ENCODE measurements at places on chromosomes 2 and 18. TPM values are rescaled to one million over a fixed set of nuclear protein-coding genes. Genes with fewer than 3 reads are reported as not detected.

Gene VIL1
- not detected for total RNA-seq

Gene ANKRD29
- not detected for total RNA-seq

DNA sequence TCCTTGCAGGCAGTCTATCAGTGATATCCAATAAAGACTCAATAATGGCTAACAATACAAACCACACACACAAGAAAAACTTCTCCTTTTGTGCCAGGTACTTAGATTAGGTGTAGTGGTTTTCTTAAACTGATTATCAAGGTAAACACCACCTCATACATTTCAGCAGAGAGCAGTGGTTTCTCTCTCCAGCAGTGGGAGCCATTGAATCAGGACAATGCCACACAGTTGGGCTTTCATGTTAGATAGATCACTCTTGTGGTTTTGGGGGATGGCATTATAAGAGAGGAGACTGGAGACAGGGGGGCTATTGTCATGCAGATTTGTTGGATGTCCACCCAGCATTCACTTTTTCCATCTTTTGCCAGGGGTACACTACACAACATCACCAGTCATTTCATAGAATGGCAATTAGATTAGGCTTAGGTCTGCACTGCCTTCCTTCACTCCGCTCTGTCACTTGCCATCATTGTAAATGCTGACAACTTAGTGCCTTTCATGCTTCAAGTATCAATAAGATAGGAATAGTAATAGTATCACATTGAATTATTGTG is 13.6 kb upstream of the IRS1 start:
- DNase-seq = no peak
- no peak overlapping the region for H3K27ac ChIP-seq
- H3K4me3 ChIP-seq = no peak overlapping the region
- no peaks in the 10 kb centered on the region for H3K36me3 ChIP-seq

DNA sequence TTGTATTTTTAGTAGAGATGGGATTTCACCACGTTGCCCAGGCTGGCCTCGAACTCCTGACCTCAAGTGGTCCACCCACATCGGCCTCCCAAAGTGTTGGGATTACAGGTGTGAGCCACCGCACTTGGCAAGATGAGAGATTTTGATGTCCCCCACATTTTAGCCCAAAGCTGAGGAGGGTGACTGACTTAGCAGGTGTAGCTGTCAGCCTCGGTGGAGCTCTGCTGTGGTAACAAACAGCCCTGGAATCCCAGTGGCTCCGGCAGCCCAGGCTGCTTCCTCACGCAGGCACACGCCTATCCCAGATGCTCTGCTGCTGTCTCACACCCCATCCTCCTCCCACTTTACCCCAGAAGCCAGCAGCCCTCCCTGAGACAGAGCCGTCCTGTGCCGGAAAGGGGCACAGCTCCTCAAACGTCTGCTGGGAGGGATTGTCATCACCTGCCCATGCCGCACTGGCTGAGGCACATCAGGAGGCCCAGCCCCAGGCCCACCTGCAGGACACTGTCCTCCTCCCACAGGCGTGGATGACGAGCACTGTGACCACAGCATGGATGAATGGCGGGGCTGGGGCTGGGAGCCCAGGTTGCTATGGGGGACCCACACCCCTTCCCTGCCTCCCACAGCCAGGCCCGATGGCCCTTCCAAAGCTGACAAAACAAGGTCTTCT is 10.6 kb upstream of the BOK start:
- DNase-seq = no peak
- no peak overlapping the region for H3K27ac ChIP-seq
- peaks cover 20% of the 10 kb centered on the region for H3K27me3 ChIP-seq
- no peaks in the 10 kb centered on the region for H3K36me3 ChIP-seq
- no peak overlapping the region for H3K4me3 ChIP-seq

- H3K4me3 ChIP-seq = no peak overlapping the region
- no peak for DNase-seq
- no peaks in the 10 kb centered on the region for H3K4me1 ChIP-seq
- H3K36me3 ChIP-seq = no peaks in the 10 kb centered on the region
- H3K27me3 ChIP-seq = peaks cover 6% of the 10 kb centered on the region
- no peak overlapping the region for H3K27ac ChIP-seq
Measured at GRCh38 chr2:1004398-1004797, 53.7 kb downstream of the SNTG2 start.

- H3K4me3 ChIP-seq = no peak overlapping the region
- H3K36me3 ChIP-seq = no peaks in the 10 kb centered on the region
- DNase-seq = no peak
- no peaks in the 10 kb centered on the region for H3K4me1 ChIP-seq
- peaks cover 8% of the 10 kb centered on the region for H3K27me3 ChIP-seq
- no peak overlapping the region for H3K27ac ChIP-seq
Measured at GRCh38 chr18:45250479-45250878, 364.8 kb upstream of the SLC14A2 start.

DNA sequence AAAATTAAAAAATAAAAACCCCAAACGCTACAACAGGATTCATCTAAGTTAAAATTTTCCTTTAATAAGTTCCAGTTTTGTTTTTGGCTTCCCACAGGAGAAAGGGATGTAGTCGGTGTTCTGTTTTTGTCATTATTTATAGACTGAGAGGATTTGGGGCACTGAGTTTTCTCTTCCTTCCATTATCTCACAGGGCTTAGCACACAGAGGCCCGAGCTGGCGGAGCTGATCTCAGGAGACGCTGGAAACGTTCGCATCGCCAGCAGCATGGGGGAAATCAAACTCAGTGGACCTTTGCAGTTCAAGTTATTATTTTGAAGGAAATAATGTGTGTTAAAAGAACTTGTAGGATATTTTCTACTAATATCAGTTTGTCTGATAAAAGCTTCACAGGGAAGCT is 669.7 kb upstream of the SALL3 start:
- H3K27me3 ChIP-seq = no peaks in the 10 kb centered on the region
- H3K27ac ChIP-seq = no peak overlapping the region
- DNase-seq = no peak
- no peaks in the 10 kb centered on the region for H3K36me3 ChIP-seq
- H3K4me3 ChIP-seq = no peak overlapping the region

Gene IL36A
- total RNA-seq = not detected

Measured in activated CD4-positive, alpha-beta T cell treated with anti-CD3 and anti-CD28 coated beads, Interleukin-2, amount 10 ng/mL, durations not matched to agents 7 days and 5 days (primary cell).